ENCODE measurements at places on chromosomes 11 and 22.

DNA sequence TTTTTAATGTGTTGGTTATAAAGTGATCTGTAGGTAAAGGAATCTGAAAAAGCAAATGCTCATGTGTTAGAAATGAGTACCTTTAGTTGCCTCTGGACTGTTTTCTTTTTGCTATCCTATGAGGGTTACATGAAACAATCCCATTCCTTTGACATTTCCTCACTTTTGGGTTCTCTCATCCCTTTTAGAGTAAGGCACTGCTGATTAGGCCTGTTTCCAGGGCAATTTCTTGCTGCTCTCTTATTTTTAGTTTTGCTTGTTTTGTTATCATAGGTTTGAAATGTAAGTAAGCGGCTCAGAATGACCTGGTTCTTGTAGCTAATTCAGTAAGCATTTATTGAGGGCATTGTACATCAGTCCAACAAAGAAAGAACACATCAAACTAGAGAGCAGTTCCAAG lies 138.9 kb downstream of the DDX10 start:
- no peak for DNase-seq

DNA sequence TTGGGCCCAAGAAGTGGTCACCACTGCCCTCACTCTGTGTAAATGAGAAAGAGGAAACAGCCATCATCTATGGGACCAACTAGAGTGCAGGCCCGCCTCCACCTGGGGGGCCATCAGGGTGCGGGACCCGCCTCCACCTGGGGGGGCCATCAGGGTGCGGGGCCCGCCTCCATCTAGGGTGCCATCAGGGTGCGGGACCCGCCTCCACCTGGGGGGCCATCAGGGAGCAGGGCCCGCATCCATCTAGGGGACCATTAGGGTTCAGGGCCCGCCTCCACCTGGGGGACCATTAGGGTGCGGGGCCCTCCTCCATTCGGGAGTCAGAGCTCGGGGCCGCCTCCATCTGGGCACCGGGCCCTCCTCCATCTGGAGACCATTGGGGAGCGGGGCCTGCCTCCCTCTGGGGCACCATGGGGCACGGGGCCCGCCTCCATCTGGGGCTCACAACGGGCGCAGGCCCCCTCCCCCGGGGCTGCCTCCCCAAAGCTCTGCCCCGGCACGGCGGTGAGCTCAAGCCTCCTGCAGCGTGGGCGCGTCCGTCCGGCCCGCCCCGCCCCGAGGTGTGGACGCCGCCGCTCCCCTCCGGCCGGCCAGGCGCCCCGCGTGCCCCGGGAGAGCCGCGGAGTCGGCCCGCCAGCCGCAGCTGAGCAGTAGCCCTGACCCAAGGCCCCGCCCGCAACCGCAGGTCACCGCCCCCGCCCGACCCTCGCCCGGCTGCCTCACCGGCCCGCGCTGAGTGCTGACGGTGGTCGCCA lies 512 bp downstream of the TOLLIP start:
- peak; percentile 91 for DNase-seq

DNA sequence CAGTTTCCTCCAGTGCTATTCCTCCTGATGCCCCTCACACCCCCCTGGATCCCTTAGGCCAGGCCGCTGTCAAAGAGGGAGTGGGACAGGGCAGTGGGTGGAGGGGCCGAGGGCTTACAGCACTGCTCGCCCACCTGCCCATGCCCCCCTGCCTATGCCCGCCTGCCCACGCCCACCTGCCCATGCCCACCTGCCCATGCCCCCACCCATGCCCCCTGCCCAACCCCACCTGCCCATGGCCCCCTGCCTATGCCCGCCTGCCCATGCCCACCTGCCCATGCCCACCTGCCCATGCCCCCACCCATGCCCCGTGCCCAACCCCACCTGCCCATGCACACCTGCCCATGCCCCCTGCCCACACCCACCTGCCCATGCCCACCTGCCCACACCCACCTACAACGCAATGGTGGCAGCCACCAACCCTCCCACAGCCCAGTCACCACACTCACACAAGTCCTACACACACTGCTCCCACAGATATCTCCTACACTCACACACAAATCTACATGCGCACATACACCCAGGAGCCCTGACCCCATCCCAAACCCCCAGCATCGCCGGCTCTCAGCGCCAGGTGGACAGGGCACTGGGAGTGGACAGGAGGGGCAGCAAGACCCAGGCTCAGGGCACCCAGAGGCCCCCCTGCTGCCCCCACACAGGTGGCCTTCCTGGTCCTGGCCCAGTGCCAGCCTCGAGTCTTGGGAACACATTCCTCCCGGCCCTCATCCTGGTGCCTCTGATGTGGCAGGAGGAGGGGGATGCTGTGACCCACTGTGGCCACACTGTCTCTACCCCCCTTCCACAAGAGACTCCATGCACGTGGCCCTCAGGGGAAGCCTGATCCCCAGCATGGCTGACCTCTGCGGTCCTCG lies 61.8 kb downstream of the CYTH4 start:
- DNase-seq = no peak

DNA sequence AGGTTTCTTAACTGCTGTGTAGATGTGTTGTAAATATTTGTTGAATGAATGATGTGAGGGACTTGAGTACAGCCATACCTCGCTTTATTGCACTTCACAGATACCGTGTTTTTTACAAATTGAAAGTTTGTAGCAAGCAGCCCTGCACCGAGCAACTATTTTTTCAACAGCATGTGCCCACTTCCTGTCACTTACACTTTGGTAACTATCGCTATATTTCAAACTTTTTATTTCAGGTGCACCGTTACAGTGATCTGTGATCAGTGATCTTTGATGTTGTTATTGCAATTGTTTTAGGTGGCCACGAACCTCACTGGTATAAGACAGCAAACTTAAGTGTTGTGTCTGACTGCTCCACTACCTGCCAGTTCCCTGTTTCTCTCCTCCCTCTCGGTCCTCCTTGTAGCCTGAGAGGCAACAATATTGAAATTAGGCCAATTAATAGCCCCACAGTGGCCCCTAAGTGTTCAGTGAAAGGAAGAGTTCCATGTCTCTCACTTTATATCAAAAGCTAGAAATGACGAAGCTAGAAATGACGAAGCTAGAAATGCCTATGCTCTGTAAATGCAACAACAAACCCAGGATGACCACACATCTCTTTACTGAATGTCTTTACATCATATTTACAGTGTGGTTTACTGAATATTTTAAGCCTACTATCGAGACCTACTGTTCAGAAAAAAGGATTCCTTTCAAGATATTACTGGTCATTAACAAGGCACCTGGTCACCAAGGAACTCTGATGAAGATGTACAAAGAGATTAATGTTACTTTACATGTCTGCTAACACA lies 1.0 kb downstream of the SFI1 start:
- DNase-seq = no peak

- peak; percentile 32 for DNase-seq
These were observed 239.7 kb upstream of the API5 start for GRCh38 chr11:43072096-43072495.
